ENCODE measurements at places on chromosomes 7 and 10.

GRCh38 chr10:4062072-4062471, 277.1 kb upstream of the KLF6 start:
- DNase-seq = no peak

GRCh38 chr10:96513305-96513697, 425 bp downstream of the TLL2 start:
- peak; percentile 7 for DNase-seq

- no peak for DNase-seq
These were observed 8.6 kb downstream of the STRA8 start for GRCh38 chr7:135242096-135242684.

DNA sequence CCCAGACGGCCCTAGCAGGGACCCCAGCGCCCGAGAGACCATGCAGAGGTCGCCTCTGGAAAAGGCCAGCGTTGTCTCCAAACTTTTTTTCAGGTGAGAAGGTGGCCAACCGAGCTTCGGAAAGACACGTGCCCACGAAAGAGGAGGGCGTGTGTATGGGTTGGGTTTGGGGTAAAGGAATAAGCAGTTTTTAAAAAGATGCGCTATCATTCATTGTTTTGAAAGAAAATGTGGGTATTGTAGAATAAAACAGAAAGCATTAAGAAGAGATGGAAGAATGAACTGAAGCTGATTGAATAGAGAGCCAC, 184 bp downstream of the CFTR start:
- DNase-seq = no peak

DNA sequence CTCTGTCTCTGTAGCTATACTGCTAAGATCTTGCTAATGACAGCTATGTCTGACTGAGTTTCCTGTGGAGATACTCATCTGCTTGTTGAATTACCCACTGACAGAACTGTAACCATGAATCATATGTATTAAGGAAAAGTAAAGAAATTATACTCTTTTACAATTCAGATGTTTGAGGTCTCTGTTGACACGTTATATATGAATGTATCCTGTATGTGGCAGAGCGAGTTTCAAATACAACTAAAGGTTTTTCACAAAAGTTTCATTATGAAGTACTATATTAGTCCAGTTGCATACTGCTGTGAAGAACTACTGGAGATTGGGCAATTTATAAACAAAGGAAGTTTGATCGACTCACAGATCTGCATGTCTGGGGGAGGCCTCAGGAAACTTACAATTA, 232.5 kb downstream of the CDK14 start:
- no peak for DNase-seq

- no peak for DNase-seq
These were observed 5.9 kb downstream of the CPA2 start for GRCh38 chr7:130272381-130273080.

GRCh38 chr7:84339306-84339705, 144.7 kb upstream of the SEMA3A start:
- DNase-seq = no peak

DNA sequence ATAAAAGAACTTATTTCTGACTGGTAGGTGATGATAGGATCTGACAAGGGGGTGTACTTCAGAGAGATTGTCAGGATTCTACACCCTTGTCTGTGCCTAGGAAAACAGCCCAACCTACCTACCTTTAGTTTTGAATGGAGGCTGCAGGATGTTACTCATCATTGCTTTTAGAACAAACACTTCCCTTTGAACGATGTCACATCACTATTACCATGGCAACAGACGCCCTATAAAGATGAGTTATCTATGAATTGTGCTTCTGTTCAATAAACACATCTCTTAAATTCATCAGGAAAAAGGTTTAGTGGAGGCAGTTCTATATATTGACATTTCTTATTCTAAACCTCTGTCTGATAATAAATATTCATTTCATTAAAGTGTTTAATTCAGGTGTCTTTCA, 362.4 kb downstream of the CNTNAP2 start:
- no peak for DNase-seq

DNA sequence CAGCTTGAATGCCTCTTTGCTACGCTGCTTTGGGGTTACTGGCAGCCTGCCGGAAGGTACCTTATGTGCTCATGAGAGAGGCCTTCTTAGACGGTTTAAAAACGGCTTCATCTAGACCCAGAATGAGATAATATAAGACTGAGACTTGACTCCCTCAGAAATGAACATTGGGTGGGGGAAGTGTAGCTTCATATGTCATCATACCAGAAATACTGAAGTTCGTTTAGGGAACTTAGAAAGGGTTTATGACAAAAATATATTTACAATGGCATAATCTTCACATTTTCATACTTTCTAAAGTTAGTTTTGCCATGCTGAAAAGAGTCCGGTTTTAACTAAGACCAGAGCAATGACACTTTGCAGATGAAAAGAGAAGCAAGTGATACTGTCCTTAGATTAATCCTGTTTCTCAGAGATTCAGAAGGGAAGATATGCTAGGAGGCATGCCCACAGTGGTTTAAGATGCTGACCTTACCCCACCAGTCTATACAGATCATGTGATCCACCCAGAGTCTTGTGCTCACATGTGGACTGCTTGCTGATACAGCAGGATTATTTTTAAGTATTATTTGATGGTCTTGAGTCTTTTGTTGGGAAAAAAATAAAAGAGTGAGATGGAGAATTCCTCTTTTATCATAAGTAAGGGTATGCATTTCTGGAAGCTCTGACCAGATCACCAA, 40.8 kb upstream of the HGF start:
- DNase-seq = no peak

DNA sequence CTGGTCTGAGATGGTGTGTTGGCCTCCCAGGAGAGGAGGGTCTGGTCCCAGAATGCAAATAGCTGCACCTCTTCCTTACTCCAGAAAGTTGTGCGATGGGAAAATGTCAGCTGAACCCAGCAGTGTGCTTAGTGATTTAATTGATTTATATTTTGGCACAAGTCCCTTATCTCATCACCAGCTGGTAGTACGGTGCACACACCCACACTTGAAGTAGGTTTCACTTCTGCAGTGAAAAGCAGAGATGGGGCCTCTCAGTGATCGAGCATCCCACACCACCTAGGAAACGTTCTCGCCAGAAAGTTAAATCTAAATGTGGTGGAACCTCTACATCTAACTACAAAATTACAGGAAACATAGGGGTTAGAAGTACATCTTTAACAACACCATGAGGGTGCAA, 80.4 kb downstream of the UBE3C start:
- DNase-seq = no peak

DNA sequence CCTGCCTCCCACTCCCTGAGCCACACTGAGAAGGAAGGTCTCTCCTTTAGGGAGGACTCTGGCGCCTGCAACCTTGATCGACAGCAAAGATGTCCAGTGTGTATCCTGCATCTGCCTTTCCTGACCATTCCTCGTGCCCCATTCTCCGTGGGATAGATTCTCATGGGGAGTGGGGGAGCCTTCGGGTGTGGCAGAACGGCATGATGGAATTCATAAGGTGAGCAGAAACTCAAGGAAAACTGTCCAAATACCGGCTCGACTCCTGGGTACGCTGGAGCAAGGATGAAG, 636 bp upstream of the RARRES2 start:
- no peak for DNase-seq

GRCh38 chr10:30448092-30448491, 14.1 kb downstream of the MAP3K8 start:
- no peak for DNase-seq

DNA sequence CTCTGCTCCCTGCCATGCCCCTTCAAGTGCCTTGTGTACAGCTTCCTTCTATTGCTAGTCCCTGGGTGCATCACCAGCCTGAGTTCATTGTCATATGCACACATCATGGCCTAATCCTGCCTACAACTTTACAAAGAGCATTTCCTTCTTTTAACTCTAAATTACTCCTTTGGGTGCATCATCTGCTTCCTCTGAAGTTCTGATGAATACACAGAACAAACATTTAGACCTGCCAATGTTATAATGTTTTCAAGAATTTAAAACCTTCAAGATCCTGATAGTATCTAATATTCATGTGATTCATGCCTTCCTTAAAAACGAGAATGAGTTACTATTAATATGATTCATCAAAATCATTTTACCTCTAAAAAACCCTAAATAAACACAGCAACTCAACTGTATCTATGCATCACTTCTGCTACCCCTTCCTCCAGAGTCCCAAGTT, 357.1 kb downstream of the MAGI2 start:
- no peak for DNase-seq

DNA sequence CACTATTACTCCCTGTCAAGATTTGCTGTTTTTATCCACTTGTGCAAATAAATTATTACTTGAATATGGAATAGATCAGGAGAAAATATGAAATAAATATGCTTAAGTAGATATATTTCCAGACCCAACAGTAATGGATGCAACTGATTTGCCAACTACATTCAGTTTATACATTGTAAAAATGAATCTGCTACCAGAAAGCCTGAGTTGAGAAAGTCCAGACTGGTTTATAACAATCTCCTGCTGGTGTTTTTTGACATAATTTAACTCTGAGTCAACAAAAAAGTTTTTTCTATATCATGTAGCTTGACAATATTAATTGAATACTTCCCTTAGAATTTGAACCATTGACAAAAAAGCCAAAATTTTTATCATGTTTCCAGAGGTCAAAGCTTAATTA, 265.8 kb upstream of the SEMA3D start:
- DNase-seq = no peak

DNA sequence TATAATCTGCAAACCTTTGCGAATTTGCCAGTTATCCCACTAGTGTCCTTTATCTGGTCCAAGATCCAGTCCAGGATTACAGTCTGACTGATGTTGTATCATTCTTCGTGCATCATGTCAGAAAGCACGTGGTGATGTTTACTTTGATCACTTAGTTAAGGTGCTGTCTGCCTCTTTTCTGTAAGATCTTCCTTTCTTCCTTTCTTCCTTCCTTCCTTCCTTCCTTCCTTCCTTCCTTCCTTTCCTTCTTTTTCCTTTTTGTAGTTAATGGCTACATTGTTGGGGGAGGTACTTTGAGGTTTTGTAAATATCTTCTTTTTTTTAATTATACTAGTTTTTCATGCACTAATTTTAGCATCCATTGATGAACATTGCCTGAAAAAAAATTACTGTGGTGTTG, 80.3 kb downstream of the LCOR start:
- DNase-seq = no peak

DNA sequence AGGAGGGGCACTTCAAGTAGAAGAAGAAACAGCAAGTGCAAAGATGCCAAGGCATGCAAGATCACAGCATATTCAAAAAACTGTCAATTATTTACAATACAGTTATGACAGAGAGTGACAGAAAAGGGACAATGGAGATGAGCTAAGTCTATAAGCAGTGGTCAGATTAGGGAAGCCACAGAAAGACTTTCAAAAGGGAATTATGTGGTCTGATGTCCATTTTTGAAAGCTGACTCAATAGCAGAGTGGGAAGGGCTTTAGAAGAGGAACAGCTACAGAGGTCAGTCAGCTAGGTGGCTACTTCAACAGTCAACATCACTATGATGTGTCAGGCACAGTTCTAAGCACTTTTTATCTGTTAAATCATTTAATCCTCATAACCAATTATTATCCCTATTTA, 45.2 kb upstream of the SPOCK2 start:
- DNase-seq = no peak

GRCh38 chr10:17001961-17002749, 127.5 kb downstream of the CUBN start:
- no peak for DNase-seq

- DNase-seq = no peak
These were observed 34.2 kb downstream of the BICC1 start for GRCh38 chr10:58546722-58547445.

- no peak for DNase-seq
These were observed 180.7 kb upstream of the PRSS1 start for GRCh38 chr7:142568435-142569097.

GRCh38 chr10:14602807-14603533, 171.7 kb downstream of the FAM107B start:
- no peak for DNase-seq

GRCh38 chr7:26535483-26536007, 243.9 kb downstream of the SNX10 start:
- no peak for DNase-seq

- no peak for DNase-seq
These were observed 32.6 kb downstream of the EPHB4 start for GRCh38 chr7:100794741-100795140.

GRCh38 chr7:91306266-91306665, 42.0 kb downstream of the FZD1 start:
- DNase-seq = no peak

GRCh38 chr7:101436857-101437576, 74.3 kb downstream of the COL26A1 start:
- no peak for DNase-seq

GRCh38 chr7:64736575-64736974, 57.7 kb upstream of the ZNF138 start:
- no peak for DNase-seq

DNA sequence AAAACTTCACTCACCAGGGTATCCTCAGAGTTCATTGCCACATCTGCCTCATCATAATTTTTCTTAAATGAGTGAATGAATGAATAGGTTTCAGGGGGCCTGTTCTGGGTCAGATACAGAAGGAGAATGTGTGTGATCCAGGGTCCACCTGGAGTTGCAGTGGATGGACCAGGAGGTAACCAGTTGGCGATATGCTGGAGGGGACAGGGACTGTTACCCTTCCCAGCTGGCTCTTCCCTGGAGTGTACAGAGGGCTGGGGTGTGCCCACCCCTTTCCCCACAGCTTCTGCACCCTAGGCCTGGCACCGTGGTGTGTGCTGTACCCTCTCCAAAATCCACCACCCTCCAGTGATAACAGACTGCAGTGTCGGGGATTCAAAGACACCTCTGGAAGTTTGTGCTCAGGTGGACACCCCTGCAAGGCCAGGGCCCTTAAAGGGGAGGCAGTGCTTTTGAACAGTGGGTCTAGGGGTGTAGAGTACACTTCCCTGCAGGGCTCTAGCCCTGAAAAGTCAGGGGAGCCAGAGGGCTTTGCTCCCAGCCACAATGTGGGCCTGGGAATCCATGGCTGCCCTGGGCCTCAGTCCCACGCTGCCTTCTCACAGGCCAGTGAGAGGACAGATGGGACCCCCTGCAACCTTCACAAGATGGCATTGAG, 134.4 kb upstream of the UNC5B start:
- no peak for DNase-seq

GRCh38 chr7:25496476-25497368, 268.4 kb upstream of the NPVF start:
- DNase-seq = no peak

- DNase-seq = no peak
These were observed 488.2 kb downstream of the SUGCT start for GRCh38 chr7:40622941-40623501.

DNA sequence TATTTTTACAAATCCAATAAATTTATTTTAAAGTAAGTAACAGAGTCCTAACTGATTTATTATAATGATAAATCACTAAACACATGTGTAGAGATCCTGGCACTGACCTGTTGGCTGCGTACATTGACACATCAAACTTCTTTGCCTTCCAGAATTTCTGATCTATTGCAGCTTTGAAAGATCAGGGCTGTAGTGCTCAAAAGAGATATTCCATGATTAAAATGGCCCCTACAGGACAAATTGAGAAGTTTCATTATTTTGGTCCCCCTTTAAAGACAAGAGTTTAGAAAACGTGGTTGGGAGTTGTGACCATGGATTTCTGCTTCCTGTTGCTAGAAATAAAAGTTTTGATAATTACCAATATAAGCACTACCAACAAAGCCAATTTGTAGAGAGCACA, 87.7 kb upstream of the PDK4 start:
- DNase-seq = no peak

Data from activated T-cell treated with anti-CD3 and anti-CD28 coated beads for 4 hours (primary cell).